Activated T-helper 1 cell treated with Interleukin-2 at 50 U/mL for 16 hours (primary cell): ENCODE measurements at places on chromosomes 3 and 15.

GRCh38 chr3:49298511-49298910 lies 21.5 kb upstream of the C3orf62 start:
- no peak for DNase-seq

DNA sequence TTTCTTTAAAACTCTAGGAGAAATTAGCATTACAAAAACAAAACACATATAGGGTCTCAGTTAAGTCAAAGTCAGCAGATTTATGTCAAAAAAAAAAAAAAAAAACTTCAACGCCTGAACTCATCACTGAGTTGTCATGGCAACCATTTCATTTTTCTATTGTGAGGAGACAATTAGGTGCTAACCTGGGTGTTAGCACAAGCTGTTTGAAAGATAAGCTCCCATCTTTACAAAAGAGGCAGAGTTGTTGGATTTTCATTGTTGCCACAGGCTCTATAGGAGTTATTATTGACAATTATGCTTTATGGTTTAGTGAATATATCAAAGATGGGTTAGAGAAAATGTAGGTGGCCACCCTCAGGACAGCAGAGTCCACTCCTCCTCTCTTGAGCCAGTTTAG lies 806.9 kb downstream of the GRM7 start:
- DNase-seq: no peak

GRCh38 chr3:70647094-70647493 lies 334.7 kb upstream of the MDFIC2 start:
- no peak for DNase-seq

- DNase-seq: no peak
Measured at GRCh38 chr3:9403463-9403862, 6.0 kb downstream of the SETD5 start.

- DNase-seq: no peak
Measured at GRCh38 chr15:73956743-73957135, 30.5 kb downstream of the LOXL1 start.

DNA sequence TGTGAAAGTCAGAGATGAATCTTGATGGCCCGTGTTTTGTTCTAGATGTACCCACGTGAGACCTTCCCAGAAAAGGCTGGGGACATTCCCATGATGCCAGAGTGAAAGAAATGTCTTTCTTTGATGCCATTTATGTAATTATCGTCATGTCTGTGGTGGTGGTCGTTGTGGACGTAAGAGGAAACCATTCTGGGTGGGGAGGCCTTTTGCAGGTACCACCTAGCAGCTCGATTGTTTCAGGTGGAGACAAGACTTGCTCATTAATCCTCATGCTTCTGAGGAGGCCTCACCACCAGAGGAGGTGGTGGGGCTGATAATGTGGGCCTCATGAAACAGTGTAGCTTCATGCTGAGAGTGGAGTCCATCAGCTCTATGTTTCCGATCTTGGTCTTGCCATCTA lies 58.1 kb upstream of the USP3 start:
- DNase-seq: no peak

DNA sequence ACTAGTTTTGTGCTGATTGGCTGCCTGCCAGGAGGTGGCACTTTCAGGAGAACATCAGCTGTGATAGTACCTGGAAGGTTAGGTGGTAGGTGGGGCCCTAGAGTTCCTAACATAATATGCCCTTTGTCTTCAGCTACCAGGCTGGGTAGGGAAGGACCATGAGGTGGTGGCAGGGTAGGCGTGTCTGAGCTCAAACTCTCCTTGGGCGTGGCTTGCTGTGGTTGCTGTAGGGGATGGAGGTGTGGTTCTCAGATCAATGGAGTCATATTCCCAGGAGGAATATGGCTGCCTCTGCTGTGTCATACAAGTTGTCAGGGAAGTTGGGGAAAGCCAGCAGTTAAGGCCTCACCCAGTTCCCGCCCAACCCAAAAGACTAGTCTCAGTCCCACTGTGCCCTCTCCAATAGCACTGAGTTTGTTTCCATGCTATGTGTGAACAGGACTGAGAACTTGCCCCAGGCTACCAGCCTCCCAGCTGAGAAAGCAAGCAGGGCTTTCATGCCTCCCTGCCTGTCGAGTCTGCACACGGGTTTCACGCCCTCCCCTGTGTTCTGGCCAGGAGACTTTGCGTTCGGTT lies 107.7 kb downstream of the CHCHD4 start:
- DNase-seq: no peak

DNA sequence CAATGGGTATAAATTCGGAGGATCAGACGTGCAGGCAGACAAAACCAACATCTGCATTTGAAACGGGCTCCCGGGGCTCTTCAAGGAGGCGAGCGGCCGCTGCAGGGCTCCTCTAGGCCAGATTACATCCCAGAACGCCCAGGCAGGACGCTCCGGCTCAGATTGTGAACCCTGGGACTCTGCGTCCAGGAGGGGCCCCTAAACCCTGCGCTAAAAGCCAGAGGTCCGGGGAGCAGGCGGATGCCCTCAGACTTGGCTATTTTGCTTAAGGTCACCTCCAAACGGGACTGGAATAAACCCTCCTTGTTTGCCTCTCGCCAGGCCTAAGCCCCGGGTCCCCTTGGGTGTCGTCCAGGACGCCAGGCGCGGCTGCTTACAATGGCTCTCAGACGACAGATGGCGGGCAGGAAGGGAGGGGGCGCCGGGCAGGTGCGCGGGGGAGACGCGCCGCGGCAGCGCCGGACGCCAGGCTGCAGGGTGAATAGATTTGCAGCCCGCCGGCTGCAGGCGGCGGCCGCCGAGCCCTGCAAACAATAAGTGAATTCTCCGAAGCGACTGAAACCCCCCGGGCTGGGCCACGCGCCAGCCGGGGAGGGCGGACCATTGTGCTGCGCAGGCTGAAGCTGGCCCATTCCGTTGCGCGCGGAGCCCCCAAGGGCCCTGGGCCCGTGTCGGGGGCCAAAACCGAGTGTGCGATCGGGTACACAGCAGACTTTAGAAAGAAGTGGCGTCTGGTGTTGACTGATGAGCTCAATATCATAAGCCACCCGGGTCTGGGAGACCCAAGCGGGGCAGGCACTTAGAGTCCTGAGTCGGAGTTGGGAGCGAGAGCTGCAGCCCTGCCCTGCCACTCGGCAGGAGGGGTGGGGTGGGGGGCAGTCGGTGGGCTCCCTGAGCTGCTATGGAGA lies 32.3 kb upstream of the AMOTL2 start:
- no peak for DNase-seq

- DNase-seq: no peak
Measured at GRCh38 chr3:42276141-42277132, 10.5 kb upstream of the CCK start.

- no peak for DNase-seq
Measured at GRCh38 chr15:42994546-42994945, 74.0 kb upstream of the TTBK2 start.

DNA sequence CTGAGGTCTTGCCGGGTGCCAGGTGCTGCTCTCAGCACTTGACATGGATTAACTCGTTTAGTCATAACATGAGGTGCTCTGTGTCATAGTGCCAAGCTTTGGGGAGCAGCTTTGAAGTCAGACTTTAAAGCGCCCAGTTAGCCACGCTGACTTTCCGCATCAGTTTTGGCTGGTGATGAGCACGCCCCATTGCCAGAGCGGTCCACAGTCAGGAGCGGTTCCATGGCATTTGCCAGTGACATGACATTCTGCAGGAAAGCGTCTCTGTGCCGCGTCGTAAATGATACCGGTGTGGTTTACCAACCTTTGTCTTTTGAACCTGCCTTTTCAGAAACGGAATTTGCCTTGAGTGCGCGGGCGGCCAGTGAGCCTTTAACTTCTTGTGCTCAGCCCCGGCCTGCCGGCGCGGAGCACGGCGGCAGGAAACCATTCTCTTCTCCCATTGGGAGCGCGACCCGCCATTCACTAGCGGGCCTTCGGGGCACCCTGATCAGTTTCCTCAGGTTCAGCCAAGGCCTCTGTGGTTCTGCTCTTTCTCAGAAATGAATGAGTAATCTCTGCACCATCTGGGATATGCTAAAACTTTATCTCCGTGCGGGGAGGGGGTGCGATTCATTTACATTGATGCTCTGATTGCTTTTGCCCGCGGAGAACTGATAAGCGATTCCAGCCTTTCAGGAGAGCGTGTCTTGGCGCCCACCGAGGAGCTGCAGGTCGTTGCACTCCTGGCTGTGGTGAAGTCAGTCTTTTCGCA lies 1.7 kb upstream of the SLC2A2 start:
- peak; percentile 8 for DNase-seq

- no peak for DNase-seq
Measured at GRCh38 chr3:184325715-184326369, 11.4 kb downstream of the EIF4G1 start.

GRCh38 chr15:49286649-49287404 lies 116.8 kb downstream of the GALK2 start:
- no peak for DNase-seq

DNA sequence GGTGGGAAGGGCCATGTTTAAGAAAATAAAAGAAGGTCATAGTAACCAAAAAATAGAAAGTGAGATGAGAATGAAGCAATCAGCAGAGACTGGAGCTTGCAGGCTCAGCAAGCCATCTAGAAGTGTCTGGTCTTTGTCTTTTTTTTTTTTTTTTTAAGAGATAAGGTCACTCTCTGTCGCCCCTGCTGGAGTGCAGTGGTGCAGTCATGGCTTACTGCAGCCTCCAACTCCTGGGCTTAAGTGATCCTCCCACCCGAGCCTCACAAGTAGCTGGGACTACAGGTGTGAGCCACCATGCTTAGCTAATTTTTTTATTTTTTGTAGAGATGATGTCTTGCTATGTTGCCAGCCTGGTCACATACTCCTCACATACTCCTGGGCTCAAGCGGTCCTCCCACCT lies 36.2 kb downstream of the GXYLT2 start:
- DNase-seq: no peak

DNA sequence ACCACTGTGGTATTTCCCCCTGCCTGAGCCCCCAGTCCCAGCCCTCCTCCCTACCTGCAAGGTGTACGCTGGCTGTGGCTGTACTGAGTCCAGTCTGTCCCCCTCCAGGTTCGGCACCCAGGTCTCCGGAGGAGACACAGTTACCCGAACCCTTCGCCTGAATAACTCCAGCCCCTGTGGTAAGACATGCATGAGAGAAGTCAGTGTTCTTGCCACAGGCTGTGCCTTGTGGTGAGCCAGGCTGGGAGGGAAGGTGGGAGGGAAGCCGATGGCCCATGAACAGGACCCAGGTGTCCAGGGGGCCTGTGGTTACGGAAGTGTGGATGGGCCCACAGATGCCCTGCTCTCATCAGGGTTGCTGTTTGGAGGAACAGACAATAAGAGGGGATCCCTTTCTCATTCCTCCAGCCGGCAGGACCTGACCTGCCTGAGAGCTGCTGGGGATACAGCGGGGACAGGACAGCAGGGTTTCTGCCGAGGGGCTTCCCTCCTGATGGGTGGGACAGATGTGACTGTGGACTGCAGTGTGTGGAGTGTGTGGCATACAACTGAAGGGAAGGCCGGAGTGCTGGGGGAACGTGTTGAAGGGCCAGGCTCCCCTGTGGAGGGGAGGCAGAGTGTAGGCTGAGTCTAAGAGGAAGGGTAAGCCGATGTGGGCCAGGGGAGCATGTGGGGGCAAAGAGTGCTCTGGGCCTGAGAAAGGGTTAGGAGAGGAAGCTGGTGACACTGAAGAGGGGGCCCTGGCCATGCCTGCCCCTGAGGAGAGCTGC lies 21.9 kb downstream of the ACAA1 start:
- no peak for DNase-seq

DNA sequence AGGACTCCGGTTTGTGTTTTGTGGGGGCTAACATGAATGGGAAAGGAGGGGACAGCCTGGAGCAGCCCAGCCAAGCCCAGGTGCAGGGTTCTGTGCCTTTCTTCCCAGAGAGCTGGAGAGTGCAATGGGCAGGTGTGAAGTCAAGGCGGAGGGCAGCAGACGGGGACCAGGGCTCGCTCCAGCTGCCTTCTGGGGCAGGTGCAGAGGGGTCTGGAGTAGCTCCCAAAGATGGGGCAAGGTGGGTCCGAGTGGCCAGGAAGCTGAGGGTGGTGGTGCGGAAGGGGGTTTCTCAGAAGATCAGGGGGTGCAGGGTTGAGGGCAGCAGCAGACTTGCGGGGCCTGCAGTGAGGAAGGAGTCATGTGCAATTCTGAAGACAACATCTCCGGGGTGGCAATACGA lies 158.9 kb downstream of the NSMCE3 start:
- no peak for DNase-seq

DNA sequence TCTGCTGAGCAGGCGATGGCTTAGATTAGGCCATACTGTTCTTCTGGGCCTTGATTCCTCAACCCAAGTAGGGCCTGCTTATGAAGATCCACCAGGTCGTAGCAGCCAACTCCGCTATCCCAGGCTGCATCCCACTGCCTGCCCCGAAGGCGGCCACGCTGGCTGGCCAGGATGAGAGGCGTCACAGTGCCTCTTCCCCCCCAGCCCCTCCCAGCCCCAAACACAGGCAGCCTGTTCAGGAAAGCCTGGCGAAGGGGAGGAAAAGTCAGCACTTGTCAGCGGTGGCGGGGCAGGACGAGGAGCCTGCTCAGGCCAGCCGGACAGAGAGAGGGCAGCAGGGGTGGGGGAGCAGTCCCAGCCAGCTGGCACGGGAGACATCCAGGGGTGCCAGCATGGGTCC lies 11.2 kb downstream of the PTH1R start:
- DNase-seq: no peak

DNA sequence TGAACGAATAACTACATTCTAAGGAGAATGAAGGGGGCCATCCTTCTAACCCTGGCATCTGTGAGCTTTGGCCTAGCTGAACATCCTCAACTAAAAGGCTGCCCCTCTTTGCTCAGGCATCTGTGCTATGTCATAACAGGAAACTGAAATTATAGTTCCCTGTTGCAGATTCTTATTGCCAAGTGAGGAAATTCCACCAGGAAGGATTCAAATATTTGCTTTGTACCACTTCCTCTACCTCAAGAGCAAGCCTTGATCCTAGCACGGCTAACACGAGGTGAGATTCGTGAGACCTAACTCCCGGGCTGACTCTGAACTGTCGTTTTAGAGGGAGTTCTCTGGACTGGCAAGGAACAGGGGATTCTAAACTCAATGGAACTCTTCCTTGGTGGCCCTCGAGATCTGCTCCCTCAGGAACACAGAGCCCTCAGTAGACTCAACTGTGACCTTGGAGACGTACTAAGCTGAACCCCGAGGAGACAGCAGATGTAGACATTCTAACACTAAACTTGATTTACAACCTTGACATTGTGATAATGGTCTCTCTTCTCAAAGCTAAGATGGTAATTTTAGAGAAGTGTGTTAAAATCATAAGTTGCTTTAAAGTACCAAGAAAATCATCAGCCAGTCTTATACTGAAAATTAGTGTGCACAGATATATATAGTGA lies 4.2 kb downstream of the SPG21 start:
- no peak for DNase-seq

DNA sequence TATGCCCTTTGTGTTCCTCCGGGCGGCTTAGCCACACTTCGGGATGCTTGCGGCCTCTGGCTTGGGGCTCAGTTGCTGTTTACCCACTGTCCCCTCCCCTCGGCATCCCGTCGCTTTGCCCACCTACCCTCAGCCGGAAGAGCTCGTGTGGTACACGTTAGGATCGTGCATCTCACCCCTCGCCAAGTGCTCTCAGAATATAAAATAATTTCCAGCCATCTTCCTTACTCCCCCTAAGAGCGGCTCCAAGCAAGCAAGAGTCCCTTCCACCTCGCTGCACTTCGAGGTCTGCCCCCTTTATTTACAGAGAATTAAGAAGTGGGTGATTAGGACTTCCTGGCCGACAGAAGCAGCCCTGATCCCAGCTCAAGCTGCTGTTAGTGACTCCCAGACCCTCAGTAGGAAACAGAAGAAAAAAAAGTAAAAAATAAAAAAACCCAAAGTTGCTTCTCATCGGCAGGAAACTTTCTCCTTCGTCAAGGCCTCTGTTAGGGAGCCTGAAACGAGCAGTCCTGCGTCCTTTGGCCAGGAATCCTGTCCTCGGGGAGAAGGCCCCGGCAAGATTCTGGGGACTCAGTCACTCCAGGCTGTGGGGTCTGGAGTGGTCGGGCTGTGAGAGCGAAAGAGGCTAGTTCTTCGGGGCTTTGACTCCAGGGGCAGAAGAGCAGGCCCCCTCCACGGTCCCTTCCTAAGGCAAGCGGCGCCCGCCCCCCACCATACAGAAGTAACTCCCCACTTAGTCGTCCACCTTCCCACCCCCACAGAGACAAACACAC lies 3.0 kb downstream of the MEIS2 start:
- no peak for DNase-seq
